OCI-LY7 (cell line): ENCODE measurements at places on chromosomes 6 and 20. TPM values are rescaled to one million over a fixed set of nuclear protein-coding genes. Genes with fewer than 3 reads are reported as not detected.

Gene RSPO3
- not detected in 2 replicates for total RNA-seq

Gene RNF5
- 50.6 and 56.1 TPM in 2 replicates for total RNA-seq

Gene CST7
- not detected in 2 replicates for total RNA-seq

Gene THBS2
- total RNA-seq, result not detected in 2 replicates

Gene RIPOR3
- 0.35 and 0.53 TPM in 2 replicates for total RNA-seq

Gene NDRG3
- 22.1 and 25.0 TPM in 2 replicates for total RNA-seq

Gene NMBR
- total RNA-seq, result not detected in 2 replicates
